ENCODE measurements at places on chromosomes 2 and 18.
A peak's percentile ranks its signal among the peaks of the same experiment; 100 is the strongest.

- peak; percentile 1 for DNase-seq
Observed at GRCh38 chr2:160918906-160919503, 241.2 kb upstream of the TANK start.

DNA sequence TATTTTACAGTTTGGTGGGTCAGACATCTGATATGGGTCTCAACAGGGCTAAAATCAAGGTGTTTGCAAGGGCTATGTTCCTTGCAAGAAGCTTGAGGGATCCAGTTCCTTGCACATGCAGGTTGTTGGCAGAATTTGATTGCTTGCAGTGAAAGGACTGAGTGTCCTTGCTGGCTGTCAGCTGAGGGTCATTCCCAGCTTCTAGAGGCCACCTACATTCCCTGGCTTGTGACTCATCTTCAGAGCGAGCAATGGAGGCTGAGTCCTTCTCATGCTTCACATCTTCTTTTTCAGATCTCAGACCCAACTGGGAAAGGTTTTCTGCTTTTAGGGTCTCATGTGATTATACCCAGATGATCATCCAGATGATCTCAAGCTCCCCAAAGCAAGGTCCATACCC lies 12.4 kb downstream of the MEX3C start:
- DNase-seq, result no peak

- DNase-seq, result no peak
Observed at GRCh38 chr2:174686430-174686829, 77.8 kb downstream of the CHRNA1 start.

GRCh38 chr2:11343368-11343649 lies 1.1 kb downstream of the ROCK2 start:
- DNase-seq, result no peak

GRCh38 chr2:236273126-236273525 lies 8.9 kb upstream of the ASB18 start:
- DNase-seq, result no peak

DNA sequence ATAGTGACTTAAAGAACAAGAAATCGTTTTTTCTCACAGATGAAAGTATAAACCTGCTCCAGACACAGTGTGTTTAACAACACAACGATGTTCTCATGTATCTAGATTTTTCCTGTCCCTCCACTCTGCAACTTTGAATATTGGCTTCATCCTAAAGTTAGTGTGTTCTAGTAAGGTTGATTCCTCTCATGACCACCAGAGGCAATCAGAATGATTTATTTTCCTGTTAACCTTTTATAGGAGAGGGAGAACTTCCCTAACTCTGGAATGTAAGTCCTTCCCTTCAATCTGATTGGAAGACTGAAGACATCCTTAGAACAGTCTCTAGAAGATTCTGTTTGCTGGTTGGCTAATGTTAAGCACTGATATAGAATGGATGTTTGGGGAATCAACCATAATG lies 41.0 kb upstream of the TAF4B start:
- no peak for DNase-seq

DNA sequence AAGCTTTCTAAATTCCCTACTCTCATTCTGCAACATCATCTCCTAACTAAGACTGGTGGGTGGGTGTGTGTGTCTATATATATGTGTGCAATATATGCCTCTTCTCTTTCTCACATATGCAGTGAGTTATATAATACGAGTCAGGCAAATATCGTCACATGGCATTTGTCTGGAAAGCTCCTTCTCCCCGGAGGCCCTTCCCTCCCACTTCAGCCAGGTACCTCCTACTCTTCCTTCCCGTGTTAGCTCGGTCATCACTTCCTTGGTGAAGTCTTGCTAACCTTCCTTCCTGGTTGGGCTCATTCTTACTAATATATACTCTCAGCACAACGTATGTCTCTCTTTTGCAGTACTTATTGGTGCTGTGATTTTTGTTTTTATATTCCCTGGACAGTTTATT lies 66.4 kb upstream of the NCK2 start:
- DNase-seq, result no peak

- no peak for DNase-seq
Observed at GRCh38 chr2:188949046-188949818, 24.9 kb upstream of the COL3A1 start.

- DNase-seq, result no peak
Observed at GRCh38 chr2:46344706-46345105, 47.5 kb downstream of the EPAS1 start.

DNA sequence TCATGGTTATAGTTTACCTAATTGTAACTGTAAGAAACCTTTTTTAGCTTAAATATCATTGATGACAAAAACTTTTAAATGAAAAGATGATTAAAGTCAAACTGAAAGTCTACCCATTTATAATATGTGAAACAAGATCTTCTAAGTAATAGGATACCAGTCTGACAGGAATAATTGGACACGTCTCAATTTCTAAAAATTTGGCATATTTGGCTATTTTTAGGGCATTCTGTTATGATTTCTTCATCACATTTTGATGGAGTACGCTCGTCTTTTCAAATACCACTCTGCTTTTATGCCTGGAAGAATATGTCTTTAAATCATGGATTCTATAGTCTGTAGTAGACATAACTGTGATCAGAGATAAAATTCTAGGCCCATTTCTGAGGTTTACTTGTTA lies 1.3 kb downstream of the R3HDM1 start:
- DNase-seq, result no peak

- no peak for DNase-seq
Observed at GRCh38 chr2:21627938-21628337, 504.2 kb downstream of the TDRD15 start.

All from activated naive CD4-positive, alpha-beta T cell (primary cell).